ENCODE measurements at places on chromosomes 16 and 17.

GRCh38 chr17:15973834-15974233, 25.7 kb downstream of the ZSWIM7 start:
- no peak for DNase-seq

- DNase-seq: no peak
Measured at GRCh38 chr17:55259684-55260111, 5.1 kb upstream of the HLF start.

DNA sequence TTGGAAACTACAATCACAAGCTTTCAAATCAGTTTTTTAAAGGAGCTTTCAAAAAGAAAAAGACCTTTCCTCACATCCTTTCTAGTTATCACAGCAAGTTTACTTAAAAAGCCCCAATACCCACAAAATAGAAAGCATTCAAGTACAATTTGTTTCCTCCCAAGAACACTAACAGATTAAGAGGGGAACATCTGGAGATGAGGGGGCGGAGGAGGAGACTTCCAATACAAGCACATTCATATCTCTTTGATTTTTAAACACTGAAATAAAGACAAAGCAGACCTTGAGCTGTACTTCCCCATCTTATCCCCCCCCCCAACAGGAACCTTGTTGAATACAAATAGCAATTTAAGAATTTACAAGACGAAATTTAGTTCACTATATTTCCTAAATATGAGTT, 2.0 kb downstream of the YWHAE start:
- DNase-seq: no peak

DNA sequence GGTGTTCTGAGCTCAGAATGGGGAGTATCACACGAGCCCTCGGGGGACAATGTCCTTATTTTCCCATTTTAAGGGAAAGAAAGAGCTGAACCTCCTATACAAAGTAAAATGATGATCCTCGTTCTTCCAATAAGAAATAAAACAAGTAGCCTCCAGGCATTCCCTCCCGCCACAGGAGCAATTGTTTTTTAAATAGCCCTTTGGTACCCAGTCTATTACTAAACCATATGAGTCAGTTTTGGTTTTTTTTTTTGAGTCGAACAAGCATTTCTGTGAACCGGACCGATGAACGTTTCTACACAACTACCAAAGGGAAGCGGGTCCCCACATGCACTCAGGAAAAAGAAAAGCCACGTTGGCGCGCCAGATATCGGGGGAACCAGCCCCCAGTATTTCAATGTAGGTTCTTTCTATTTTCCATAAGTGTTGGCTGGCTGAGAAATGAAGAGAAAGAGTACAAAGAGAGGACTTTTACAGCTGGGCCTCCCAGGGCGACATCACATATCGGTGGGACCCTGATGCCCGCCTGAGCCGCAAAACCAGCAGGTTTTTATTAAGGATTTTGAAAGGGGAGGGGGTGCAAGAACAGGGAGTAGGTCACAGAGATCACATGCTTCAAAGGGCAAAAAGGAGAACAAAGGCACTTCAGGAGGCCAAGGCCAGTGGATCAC, 3.8 kb upstream of the DCXR start:
- DNase-seq: no peak

- DNase-seq: no peak
Measured at GRCh38 chr17:57666946-57667345, 78.2 kb downstream of the CCDC182 start.

- DNase-seq: no peak
Measured at GRCh38 chr17:68627956-68628575, 26.9 kb upstream of the FAM20A start.

Data from fibroblast of pulmonary artery (primary cell).